ENCODE measurements at places on chromosomes 6 and 20.

DNA sequence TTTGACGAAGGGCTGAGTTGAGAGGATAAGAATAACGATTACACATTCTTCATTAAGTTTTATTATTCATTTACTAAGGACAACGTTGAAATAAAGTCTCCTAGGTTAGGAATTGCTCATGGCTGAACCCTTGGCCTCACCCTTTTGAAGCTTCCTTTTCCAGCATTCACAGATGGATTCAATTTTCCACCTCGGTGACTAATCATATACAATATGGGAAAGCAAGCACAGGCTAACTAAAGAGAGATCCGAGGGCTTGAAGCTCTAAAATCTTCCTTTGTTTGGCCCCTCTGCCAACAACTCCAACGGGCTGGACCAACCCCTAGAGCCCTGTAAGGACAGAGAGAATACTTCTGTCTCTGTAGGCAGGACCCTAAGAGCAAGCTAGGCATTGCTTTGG is 159.5 kb downstream of the SOD2 start:
- DNase-seq: no peak

DNA sequence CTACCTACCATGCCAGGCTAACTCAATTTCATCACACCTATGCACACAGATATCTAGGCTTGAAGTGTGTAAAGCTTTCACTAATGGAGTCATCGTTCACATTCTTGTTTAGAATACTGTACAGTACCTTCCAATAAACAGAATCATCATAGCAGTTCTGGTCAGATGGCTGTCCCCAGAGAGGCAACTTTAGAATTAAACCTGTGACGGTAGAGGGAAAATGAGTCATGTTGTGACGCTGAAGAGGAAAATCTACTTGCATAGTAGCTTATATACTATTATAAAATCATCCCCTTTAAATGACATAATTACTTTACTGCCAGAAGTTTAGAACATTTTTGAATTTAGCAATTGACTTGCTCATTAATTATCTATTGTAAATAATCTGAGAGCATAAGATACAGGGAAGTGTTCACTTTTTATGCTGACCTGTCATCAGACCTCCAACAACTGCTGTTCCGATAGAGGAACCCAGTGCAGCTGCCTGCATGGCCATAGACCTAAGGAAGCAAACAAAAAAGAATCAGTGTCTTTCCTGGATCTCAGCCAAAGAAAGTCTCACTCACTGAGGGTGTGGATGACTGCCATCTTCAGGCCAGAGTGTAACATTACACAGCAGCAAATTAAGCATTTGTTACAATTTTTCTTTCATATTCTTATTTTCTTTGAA is 29.8 kb downstream of the RHAG start:
- no peak for DNase-seq

DNA sequence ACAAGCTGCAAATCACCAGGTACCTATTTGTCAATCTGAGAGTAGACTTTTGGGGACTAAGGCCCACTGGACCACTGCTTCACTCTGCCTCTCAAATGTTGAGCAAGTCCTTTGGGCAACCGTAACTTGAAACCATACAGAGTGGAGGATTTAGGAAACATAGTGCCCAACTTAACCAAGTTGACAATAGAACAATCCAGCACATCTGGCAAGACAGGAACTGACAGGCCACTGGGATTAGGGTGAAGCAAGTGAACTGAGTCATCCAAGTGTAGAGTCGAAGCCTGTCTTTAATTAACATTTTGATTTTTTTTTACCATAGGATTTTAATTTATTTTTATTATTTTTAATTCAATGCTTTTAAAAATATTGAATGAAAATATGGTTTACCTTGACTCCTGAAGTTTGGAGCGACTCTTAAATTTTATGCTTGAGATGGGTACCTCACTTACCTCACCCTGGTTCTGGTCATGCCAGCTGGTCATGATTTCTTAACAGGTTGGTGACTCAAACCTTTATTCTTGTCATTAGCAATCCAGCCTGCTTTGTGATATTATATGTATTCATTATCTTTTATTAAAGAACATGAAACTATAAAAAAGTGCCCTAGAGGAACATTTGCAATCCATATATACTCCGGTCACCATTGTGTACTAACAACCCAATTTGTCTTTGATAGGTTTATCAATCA is 312.1 kb upstream of the DEFB112 start:
- DNase-seq: no peak

GRCh38 chr6:4270001-4270400 is 134.6 kb upstream of the ECI2 start:
- DNase-seq: no peak

DNA sequence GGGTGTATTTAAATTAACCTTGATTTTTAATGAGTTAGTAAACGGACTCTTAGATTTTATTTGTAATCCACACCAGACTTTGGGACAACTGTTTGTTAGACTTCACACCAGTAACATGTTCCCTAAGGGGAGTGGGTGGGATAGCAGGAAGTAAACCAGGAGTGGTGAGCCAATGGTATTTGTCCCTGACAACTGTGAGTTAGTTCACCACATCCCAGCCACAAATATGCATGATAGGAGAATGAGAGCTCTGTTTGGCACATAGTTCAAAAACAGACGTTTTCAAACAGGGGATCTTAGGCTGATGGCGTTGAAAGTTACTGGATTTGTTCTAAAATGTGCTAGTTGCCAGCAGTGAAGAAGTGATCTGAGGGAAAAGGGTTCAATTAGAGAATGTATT is 18.7 kb upstream of the COL10A1 start:
- no peak for DNase-seq

- no peak for DNase-seq
Measured at GRCh38 chr6:142055219-142055618, 77.5 kb upstream of the GJE1 start.

DNA sequence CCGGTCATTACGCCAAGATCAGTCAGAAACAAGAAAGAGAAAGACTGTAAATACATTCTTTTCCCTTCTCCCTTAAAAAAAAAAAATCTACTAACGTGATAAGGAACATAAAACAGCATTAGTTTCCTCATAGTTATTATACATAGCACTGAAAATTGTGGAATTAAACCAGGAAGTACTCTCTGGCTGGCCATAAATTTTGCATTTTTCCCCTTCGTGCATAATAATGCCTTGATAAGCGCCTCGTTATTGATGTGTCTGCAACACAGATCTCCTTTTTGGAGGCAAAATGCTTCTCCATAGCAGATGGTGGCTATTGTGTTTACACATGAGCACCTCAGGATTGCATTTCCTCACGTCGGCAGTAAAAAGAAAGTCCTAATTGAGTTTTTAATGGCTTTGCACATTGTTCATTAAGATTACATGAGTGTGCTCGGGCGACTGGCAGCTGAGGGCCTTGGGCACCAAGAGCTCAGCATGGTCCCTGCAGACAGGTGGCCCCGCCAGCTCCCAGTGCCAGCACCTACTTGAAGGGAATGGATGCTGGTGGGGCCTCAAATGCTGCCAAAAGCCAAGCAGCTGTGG is 394.5 kb downstream of the PTPRT start:
- no peak for DNase-seq
